ENCODE measurements at places on chromosomes 1 and 21.

GRCh38 chr21:42559326-42559725 is 45.7 kb downstream of the SLC37A1 start:
- no peak for DNase-seq

DNA sequence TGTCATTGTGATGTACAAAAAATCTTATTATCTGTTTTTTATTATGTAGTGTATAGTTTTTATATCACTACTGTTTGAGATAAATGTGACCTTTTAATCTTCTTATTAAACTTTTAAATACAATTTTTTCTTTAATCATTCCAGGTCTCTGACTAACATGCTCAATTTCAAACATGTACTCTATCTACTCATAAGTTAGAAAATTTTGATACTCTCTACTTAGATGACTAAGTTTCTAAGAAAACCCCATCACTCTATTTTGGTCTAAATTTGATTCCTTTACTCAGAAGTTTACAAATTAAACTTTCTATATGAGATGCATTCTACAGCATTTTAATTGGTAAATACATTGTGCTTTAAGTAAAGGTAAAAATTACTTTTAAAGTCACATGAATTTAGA is 544.0 kb downstream of the PTBP2 start:
- no peak for DNase-seq

DNA sequence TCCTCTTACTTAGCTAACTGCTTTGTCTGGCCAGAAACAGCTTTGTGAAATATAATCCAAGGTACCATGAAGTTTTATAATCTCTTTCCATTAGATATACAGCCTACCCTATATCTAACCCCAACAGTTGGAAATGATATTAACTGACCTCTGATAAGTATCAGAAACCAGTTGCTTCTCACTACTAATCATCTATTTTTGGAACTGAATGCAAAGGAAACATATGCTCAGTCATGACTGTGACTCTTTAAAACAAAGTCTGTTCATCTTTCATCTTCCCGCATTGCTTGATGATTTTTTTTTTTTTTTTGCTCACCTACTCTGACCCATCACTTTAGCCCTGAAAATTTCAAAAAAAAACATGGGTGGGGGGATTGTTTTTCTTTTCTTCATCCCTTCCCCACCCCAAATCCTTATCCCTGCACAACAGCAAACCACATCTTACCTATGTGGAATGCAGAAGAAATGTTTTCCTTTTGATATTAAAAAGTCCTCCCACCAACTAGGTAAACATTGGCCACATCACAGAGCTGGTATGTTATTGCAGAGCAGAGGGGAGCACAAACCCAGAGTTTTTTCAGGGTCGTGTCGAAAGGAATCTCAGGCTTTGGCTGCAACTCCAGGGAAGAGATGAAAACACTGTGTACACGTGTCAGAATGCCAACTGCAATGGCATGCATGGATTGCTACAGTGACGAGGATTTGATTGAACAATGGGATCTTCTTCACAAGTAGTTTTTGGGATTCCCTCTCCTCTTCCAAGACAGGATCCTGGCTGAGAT is 137.3 kb downstream of the SLC30A10 start:
- DNase-seq, result no peak

- no peak for DNase-seq
Observed at GRCh38 chr1:192669174-192669573, 33.2 kb downstream of the RGS13 start.

GRCh38 chr1:91226741-91227140 is 177.9 kb downstream of the HFM1 start:
- no peak for DNase-seq

DNA sequence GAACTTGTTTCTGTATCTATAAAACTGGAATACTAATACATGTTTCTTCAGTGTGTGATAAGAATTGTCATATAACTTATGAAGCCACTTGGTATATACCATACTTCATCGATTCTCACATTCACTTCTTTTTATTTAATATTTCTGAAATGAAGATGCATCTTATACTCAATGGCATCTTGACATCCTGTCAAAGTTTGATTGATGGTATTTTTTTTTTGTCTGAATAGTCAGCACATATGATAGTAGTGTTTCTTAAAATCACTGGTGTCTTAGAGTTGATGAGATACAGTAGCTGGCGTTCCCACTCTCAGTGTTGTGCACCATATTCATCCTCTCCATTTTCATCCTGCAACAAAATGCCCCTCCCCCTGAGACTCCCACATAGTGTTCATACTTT is 34.4 kb upstream of the C1orf105 start:
- DNase-seq, result no peak

GRCh38 chr1:203662360-203662759 is 35.7 kb downstream of the ATP2B4 start:
- no peak for DNase-seq

All from activated naive CD4-positive, alpha-beta T cell (primary cell).